Stimulated activated CD8-positive, alpha-beta memory T cell treated with anti-CD3 and anti-CD28 coated beads, Interleukin-4, amount 100 ng/mL, for 4 hours (primary cell): ENCODE measurements at places on chromosomes 12 and 14.

GRCh38 chr12:1369938-1370500 is 224.4 kb downstream of the FBXL14 start:
- no peak for DNase-seq

- DNase-seq, result no peak
Observed at GRCh38 chr12:42980441-42980840, 390.9 kb upstream of the PRICKLE1 start.

DNA sequence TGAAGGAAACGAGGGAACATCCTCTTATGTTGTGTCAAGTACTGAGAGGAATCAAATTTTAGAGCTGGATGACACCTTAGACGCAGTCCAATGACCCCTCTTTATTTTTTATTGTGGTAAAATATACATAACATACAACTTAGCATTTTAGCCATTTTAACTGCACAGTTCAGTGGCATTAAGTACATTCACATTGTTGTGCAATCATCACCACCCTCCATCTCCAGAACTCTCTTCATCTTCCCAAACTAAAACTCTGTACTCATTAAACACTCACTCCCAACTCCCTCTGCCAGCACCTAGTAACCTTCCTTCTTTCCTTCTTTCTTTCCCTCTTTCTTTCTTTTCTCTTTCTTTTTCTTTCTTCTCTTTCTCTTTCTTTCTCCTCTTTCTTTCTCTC is 97.2 kb upstream of the SLC24A4 start:
- DNase-seq, result no peak

DNA sequence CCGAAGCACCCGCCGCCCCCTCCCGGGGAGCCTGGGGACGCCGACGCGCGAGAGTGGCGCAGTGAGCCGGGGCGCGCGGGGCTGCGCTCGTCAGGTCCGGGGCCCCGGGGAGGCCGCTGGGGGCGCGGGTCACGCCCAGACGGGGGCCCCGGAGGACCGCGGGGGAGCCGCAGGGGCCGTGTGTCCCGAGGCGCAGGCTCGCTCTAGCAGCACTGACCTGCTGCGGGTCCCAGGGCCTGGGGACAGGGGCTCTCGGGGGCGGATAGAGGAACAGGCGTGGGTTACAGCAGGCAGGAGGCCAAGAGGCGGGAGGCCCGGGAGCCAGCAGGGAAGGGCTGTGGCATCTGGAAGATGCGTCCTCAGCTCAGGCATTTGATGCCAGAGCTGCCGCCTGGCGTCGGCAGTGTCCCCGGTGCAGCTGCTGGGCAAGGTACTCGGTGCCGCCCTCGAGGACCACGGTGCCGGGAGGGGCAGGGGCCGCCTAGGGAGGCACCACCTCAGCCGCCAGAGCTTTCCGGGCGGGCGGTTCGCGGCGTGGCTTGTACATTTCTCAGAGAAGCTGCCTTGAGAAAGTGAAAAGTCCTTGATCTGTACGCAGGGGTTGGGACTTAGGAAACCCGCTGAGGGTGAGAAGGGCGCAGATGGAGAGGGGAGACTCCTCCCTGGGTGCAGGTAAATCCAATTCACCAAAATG is 1.2 kb downstream of the WNT5B start:
- no peak for DNase-seq

- no peak for DNase-seq
Observed at GRCh38 chr12:114666746-114667668, 17.0 kb downstream of the TBX3 start.

GRCh38 chr12:95653771-95654546 is 102.7 kb upstream of the USP44 start:
- DNase-seq, result no peak

GRCh38 chr12:105330931-105331804 is 677 bp downstream of the C12orf75 start:
- DNase-seq, result no peak

DNA sequence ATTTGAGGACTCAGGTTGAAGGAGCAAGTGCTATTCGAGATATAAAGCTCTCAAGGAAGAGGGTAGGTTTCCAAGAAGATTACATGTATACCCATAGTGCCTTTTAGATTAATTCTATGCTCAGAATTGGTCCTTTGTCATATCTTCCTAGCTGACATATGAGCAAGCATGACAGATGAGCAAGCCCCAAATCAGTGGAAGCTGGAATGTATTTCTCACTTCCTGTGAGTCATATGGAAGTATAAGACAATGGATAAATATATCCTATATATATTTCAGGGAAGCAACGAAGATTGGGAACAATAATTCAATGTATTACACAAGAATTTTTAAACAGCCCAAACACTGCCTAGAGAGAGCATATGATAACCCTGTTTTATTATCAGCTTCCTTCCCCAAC is 674.1 kb upstream of the ATXN7L3B start:
- DNase-seq, result no peak

DNA sequence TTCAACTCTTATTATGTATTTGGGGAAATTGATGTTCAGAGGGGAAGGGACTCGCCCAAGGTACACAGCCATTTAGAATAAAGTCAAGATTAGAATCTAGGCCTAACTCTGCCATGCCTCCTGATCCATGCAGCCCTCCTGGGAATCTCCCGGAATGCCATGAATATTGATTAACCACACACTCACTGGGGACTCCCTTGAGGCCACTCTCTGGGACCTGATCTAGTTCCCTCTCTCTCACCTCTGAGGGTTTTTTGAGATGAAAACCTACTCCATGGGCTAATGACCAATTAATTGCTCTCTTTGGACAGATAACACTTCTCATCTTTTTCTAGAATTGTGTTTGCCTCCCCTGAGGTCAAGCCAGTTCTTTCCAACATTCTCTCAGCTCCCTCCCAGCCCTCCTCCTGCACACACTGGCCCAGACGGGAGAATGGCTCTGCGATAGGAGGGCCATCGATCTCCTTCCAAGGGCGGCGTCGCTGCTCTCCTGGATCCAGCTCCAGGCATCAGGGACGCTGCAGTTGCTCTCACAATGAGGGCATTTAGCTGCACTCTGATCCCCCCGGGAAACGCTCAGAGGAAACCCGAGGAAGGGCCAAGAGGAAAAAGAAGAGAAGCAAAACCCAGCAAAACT is 22.6 kb downstream of the WSCD2 start:
- no peak for DNase-seq

DNA sequence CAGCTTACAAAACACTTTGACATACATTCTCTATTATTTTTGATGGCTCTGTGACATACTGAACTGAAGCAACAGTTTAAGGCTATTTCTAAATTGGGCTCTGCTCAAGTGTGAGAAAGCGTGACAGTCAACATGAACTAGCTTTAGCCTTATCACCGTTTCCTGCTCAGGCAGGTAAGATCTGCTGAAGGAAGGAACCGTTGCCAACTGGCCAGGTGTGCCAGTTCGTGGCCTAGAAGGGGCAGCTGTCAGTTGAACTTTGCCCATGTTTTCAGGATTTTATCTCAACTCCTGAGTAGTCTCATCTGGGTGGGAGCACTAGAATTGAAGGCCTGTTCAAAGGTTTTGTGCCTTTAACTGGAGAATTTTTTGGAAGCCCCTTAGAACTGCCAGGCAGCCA is 79.5 kb downstream of the ETV6 start:
- DNase-seq, result no peak

DNA sequence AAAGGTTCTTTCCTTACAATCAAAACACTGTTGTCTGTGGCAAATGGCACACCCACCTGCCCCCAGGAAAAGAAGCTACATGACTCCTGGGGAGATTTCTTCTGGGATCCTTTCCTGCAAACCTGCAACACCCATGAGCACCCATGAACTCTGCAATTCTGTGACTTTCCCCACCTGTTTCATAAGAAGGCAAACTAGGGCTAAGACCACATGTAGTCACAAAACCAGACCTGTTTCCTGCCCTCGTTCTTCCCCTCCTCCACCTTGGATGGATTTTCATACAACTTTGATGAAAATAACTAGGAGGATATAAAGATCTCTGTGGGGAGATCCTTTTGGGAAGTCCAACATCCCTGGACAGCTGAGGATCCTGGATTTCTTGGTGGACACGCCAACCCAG is 1084.7 kb downstream of the BCL11B start:
- no peak for DNase-seq

DNA sequence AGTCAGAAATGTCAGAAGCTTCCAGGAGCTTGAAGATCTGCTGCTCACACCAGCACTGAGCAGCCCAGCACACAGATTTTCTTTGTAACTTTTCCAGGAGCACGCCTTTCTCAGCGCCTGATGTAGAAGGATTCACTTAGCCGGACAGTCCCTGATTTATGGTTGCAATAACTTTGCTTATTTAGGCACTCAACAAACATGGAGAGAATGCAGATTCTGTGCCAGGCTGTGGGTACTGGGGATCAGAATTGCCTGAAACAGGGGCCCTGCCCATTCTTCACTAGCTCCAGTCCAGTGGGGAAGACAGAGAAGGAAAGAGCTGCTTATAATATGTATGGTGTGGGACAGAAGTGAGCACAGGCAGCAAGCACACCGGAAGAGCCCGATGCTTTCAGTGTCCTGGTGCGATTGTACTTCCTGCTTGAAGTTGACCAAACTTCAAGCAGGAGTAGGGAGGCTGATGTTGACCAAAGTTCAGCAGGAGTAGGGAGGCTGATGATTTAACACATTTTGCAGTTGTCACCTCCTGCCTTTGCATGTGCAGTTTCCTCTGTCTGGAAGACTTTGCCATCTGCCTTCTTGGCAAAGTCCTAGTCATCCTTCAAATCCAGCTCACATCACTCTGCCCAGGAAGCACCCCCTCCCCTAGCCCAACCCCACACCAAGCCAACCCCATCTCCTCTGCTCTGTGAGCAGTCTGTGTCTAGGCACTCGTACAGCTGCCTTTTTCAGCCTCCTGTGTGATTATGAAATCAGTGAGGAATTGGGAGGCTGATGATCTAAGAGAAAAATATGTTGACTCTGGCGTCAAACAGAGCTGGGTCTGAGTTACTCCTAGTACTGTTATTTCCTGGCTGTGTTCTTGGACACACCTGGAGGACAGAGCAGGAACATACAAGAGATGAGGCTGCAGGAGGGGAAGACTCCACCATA is 12.0 kb upstream of the PRIMA1 start:
- no peak for DNase-seq

DNA sequence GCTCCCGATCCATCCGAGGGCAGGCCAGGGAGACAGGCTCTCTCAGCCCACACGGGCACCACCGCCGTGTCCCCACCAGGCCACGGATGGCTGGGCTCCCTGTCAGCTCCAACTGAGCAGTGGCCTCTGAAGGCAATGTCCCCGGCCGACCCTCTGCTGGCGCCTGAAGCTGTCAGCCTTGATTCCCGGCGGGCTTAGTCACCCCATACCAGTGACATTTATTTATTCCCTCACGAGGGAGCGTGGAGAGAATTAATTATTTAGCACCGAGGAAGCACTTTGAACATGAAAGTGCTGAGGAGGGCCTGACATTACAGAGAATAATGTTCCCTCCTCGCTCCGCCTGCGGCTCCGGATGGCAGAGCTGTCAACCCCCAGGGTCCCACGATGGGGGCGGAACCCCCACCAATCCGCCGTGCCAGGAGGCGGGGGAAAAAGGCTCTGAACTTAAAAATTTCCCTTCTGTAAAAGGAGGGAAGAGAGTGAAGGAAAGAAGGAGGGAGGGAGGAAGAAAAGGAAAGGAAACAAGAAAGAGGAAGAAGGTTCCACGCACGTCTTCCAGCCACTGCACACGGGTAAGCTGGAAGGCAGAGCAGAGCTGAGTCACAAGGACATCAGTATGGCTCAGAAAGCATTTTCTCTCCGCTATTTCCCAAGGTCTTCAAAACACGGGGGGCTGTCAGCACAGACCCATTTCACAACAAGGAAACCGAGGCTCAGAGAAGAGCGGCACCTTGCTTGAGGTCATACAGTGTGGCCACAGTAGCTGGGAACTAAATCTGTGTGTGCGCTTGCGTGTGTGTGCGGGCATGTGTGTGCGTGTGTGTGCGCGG is 108.7 kb upstream of the NCOR2 start:
- no peak for DNase-seq

GRCh38 chr14:23492618-23493272 is 23.2 kb downstream of the NGDN start:
- DNase-seq, result no peak

GRCh38 chr12:117807946-117808345 is 160.8 kb downstream of the KSR2 start:
- DNase-seq, result no peak

- DNase-seq, result no peak
Observed at GRCh38 chr12:52590021-52590420, 11.2 kb downstream of the KRT72 start.

- DNase-seq, result no peak
Observed at GRCh38 chr12:74624201-74624600, 86.6 kb downstream of the ATXN7L3B start.

DNA sequence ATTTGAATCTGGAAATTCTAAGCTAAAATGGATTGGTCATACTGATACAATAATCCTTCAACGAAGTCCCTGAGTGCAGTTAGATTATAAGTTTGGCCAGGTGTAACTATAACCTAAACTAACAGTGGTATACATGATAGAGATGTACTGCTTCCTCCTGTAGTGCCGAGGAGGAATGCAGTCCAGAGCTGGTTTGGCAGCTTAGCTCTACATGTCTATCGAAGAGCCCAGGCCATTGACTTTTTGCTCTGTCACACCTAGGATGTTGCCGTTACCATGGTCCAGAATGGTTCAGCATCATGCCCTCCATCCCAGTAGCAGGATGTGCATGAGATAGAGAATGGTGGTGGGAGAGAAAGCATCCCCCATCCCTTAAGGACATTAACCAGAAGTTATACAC is 318.1 kb downstream of the ZFP36L1 start:
- no peak for DNase-seq

DNA sequence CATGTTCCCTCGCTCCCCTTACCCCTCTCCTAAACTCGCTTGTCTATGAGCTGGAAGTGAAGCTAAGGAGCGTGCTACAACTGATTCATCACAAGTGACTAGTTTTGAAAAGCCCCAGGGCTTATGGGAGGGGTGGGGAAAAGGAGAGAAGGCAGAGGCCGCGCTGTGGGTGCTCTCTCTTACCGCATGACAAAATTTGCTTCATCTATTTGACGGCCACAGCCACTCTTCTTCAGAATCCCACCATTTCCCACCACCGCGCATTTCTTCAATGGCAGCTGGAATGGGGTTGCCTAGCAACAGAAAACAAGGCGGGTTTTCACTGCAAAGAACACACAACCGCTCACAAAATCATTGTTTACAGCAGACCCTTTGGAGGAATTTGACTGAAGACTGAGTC is 79.4 kb downstream of the ST8SIA1 start:
- DNase-seq, result no peak

GRCh38 chr12:40726366-40726765 is 34.1 kb downstream of the CNTN1 start:
- no peak for DNase-seq

- DNase-seq, result no peak
Observed at GRCh38 chr12:113467502-113468364, 3.9 kb downstream of the LHX5 start.

- DNase-seq, result no peak
Observed at GRCh38 chr12:124190312-124191023, 104.4 kb upstream of the RFLNA start.
